ENCODE measurements at places on chromosomes 5 and 9. TPM values are rescaled to one million over a fixed set of nuclear protein-coding genes. Genes with fewer than 3 reads are reported as not detected.

DNA sequence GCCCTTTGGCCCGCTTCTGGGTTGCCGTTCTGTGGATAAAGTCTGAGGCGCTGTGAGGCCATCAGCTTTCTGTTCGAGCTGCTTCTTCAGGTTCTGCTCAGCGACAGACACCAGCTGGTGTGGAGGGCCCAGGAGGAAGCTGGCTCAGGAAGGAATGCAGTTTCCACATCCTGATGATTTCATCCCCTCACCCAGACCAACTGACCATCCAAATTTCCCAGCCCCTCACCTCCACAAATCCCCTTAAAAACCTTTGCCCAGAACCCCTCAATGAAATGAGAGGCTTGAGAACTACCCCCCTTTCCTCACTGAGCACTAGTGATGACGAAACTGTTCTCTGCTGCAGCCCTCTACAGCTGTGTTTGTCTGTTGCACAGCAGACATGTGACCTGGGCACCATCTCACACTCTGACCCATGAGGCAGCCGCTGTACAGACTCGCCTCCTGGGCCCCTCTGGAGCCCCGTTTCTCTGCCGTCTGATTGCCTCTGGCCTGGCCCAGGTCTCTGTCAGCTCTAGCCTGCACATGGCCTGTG, 45.4 kb downstream of the SPATA31C2 start:
- no peak overlapping the region for H3K4me3 ChIP-seq
- H3K36me3 ChIP-seq = no peaks in the 10 kb centered on the region
- no peak for DNase-seq

Gene FOXD4L4
- total RNA-seq = not detected

Gene GTF3C5
- 39.5 TPM for total RNA-seq

Gene TNFSF15
- total RNA-seq = 0.06 TPM

Gene FANCG
- 2.2 TPM for total RNA-seq

Gene IL33
- 63.1 TPM for total RNA-seq

GRCh38 chr5:50441493-50441955, 436 bp upstream of the EMB start:
- peak overlapping the region; percentile 47 for H3K4me3 ChIP-seq
- H3K27ac ChIP-seq = peak overlapping the region; percentile 54
- no peaks in the 10 kb centered on the region for H3K36me3 ChIP-seq
- no peaks in the 10 kb centered on the region for H3K4me1 ChIP-seq
- H3K27me3 ChIP-seq = peaks cover 3% of the 10 kb centered on the region

GRCh38 chr5:1334831-1335539, 9.9 kb downstream of the CLPTM1L start:
- no peak overlapping the region for H3K4me3 ChIP-seq
- DNase-seq = no peak
- no peaks in the 10 kb centered on the region for H3K27me3 ChIP-seq
- peaks cover 100% of the 10 kb centered on the region for H3K36me3 ChIP-seq

GRCh38 chr9:98823666-98824334, 16.3 kb downstream of the GALNT12 start:
- no peak overlapping the region for H3K27ac ChIP-seq
- H3K36me3 ChIP-seq = peaks cover 20% of the 10 kb centered on the region
- H3K4me3 ChIP-seq = no peak overlapping the region
- H3K27me3 ChIP-seq = no peaks in the 10 kb centered on the region
- H3K4me1 ChIP-seq = no peaks in the 10 kb centered on the region

DNA sequence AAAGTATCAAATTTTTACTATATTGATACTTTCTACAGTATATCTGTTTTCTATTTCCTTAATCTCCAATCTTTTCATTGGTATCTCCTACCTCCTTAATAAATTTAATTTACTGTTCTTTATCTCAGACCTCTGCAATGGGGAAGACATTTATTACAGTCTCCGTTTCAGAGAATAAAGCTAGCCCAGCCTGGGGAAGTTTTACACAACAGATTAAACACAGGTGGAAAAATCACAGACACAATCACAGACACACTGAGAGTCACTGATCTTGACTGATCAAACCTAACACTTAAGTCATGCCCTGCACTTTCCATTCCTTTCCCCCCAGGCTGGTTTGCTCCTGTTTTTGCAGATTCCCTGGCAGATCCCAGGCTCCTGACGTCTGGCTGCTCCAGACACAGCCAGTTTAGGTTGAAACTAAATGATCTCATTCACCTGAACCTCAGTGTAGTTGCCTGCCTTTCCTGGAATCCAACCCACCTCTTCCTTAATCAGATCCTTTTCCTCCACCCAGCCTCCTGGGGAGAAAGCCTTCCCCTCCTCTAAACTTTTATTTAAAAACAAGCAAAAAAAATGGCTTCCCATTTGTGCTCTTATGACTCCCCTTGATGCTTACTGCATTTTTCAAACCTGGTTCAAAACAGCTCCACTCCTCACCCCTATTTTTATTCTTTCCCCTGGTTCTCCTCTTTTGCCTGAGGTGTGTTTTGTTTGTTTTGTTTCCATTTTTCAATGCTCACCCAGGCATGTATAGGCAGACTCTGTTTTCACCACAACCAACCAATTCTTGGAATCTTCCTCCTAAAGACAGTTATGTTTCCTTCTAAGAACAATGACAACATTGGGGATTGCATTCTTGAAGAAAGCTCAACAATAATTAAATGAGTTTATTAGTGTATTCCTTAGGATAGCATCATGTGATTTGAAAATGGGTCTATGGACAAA, 29.5 kb upstream of the OSMR start:
- no peak overlapping the region for H3K27ac ChIP-seq
- H3K36me3 ChIP-seq = no peaks in the 10 kb centered on the region
- no peaks in the 10 kb centered on the region for H3K27me3 ChIP-seq
- H3K4me1 ChIP-seq = no peaks in the 10 kb centered on the region
- DNase-seq = no peak
- no peak overlapping the region for H3K4me3 ChIP-seq

- DNase-seq = peak; percentile 53
- peaks cover 7% of the 10 kb centered on the region for H3K4me1 ChIP-seq
- no peaks in the 10 kb centered on the region for H3K36me3 ChIP-seq
- no peak overlapping the region for H3K4me3 ChIP-seq
Observed at GRCh38 chr5:177983763-177984583, 12.1 kb downstream of the PROP1 start.

GRCh38 chr9:123678038-123678877, 251.7 kb downstream of the DENND1A start:
- H3K4me1 ChIP-seq = peaks cover 20% of the 10 kb centered on the region
- no peak for DNase-seq
- H3K27me3 ChIP-seq = no peaks in the 10 kb centered on the region
- H3K27ac ChIP-seq = no peak overlapping the region

Gene CRHBP
- 0.52 TPM for total RNA-seq

DNA sequence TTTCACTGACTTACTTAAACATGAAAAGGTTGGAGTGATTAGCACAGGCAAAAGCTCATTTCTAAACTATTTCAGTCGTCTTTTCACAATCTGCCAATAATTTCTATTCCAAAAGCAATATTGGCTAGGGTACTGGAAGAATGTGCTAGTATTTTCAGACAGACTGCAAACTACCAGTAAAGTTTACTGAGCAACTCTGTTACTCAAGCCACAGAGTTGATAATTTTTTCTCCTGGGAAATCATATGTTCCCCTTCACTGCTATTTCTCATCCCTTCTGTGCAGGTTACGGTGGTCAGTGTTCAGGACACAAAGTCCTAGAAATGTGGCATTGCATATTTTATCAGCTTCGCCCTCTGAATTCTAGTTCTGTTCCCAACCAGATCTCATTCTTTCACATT, 343.3 kb upstream of the TNC start:
- H3K27me3 ChIP-seq = no peaks in the 10 kb centered on the region
- no peak overlapping the region for H3K4me3 ChIP-seq
- no peak overlapping the region for H3K27ac ChIP-seq
- no peaks in the 10 kb centered on the region for H3K4me1 ChIP-seq
- DNase-seq = no peak

GRCh38 chr9:124412228-124412575, 3.0 kb downstream of the PSMB7 start:
- no peak overlapping the region for H3K27ac ChIP-seq
- DNase-seq = no peak
- peaks cover 26% of the 10 kb centered on the region for H3K4me1 ChIP-seq
- H3K27me3 ChIP-seq = no peaks in the 10 kb centered on the region

- DNase-seq = no peak
- no peaks in the 10 kb centered on the region for H3K27me3 ChIP-seq
- H3K27ac ChIP-seq = no peak overlapping the region
- no peak overlapping the region for H3K4me3 ChIP-seq
- H3K4me1 ChIP-seq = no peaks in the 10 kb centered on the region
Observed at GRCh38 chr5:106766916-106767315, 903.8 kb downstream of the EFNA5 start.

Gene AK1
- 75.0 TPM for total RNA-seq

Gene CER1
- not detected for total RNA-seq

Gene ADGRD2
- total RNA-seq = not detected

Gene PCDHA4
- 0.50 TPM for total RNA-seq

DNA sequence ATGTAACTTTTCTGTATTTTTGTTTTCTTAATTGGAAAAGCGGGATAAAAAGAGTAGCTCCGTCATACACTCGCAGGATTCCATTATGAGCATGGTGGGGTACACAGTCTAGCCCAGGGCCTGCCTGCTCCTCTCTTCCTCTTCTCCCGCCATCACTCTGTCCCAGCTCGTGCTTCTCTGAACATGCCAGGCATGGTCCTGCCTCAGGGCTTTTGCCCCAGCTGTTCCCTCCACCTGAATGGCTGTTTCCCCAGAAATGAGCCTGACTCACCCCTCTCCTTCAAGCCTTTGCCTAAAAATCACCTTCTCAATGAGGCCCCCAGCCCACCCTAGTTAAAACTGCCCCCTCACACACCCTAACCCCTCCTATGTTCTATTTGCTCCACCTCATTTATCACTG, 4.5 kb downstream of the CORO2A start:
- H3K4me3 ChIP-seq = no peak overlapping the region
- H3K27ac ChIP-seq = no peak overlapping the region
- peaks cover 6% of the 10 kb centered on the region for H3K4me1 ChIP-seq
- no peaks in the 10 kb centered on the region for H3K36me3 ChIP-seq
- no peak for DNase-seq
- no peaks in the 10 kb centered on the region for H3K27me3 ChIP-seq

- H3K4me1 ChIP-seq = no peaks in the 10 kb centered on the region
- H3K27me3 ChIP-seq = no peaks in the 10 kb centered on the region
- H3K27ac ChIP-seq = no peak overlapping the region
- DNase-seq = no peak
- H3K36me3 ChIP-seq = no peaks in the 10 kb centered on the region
Observed at GRCh38 chr9:27247756-27248155, 49.2 kb downstream of the EQTN start.

- H3K4me3 ChIP-seq = no peak overlapping the region
- H3K27ac ChIP-seq = no peak overlapping the region
- no peak for DNase-seq
Observed at GRCh38 chr5:160266044-160266443, 36.7 kb downstream of the FABP6 start.

GRCh38 chr5:56838409-56839039, 23.2 kb downstream of the MAP3K1 start:
- peaks cover 58% of the 10 kb centered on the region for H3K4me1 ChIP-seq
- DNase-seq = no peak
- H3K36me3 ChIP-seq = no peaks in the 10 kb centered on the region
- no peaks in the 10 kb centered on the region for H3K27me3 ChIP-seq
- H3K4me3 ChIP-seq = no peak overlapping the region

DNA sequence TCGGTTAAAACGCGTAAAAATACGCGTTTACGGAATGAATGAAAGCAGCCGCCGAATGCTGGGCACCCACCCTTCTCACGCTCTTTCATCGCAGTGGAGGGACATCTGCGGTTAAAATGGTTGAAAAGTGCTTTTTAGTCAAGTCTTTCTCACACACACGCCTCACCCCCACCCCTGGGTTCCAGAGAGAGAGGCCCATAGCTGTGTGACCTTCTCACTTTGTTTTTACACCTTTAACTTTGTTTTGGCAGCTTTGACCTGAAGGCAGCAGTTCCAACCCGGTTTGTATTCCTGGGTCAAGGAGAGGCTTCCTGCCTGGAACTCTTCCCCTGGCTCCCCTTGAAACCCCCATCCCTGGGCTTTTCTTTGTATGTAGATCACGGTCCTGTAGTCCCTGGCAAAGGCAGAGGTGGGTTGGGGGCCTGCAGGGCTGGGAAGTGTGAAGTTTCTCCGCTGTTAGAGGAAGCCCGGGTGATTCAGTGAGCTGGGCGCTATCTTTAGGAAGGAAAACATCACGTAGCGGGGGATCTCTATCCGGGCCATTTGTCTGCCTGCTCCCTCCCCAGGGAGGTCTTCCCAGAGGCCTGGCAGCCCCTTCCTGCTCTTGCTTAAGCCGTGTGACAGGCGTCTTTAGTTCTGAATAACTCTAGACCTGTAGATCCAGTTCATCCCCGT, 29.6 kb downstream of the SPRY4 start:
- H3K4me3 ChIP-seq = no peak overlapping the region
- H3K4me1 ChIP-seq = peaks cover 33% of the 10 kb centered on the region
- no peaks in the 10 kb centered on the region for H3K36me3 ChIP-seq
- DNase-seq = no peak

DNA sequence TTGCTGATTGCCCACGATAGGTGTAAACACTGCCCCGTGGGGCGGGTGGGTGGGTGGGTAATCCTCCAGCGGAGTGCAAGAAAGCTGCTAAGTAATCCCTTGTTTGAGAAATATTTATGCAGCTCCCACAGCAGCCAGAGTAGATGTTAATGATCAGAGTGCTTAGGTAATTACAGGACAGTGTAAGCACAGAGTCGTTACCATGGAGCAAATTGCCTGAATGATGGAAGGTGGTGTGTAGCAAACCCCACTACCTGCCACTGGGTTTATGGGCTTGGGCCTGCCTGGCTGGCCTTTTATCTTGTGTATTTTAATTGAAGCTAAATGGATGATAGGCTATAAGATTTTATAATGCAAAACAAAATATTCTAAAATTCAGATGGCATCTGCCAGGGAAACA, 110.0 kb downstream of the COL5A1 start:
- peaks cover 21% of the 10 kb centered on the region for H3K36me3 ChIP-seq
- DNase-seq = no peak
- no peak overlapping the region for H3K27ac ChIP-seq
- no peaks in the 10 kb centered on the region for H3K27me3 ChIP-seq

DNA sequence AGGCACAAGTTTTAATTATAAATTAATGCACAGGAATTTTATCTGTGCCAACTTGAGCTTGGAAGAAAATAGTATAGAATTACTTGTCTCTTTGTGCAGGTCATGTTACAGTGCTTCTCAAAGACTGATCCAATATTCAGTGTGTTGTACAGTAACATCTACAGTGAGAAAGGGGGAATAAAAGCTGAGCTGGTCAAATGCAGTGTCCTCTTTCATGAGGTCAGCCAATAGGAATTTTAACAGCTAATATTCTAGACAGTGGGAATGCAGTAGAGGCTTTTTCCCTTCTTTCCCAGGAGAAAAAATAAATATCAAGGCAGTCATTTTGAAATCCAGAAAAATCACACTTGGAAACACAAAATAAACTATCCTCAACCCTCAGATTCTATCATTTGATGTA, 95.7 kb upstream of the ITGA1 start:
- H3K4me3 ChIP-seq = no peak overlapping the region
- no peaks in the 10 kb centered on the region for H3K27me3 ChIP-seq
- peaks cover 10% of the 10 kb centered on the region for H3K4me1 ChIP-seq

Measured in esophagus muscularis mucosa (tissue), 4 donors.